ENCODE measurements at places on chromosomes 7 and 10.

DNA sequence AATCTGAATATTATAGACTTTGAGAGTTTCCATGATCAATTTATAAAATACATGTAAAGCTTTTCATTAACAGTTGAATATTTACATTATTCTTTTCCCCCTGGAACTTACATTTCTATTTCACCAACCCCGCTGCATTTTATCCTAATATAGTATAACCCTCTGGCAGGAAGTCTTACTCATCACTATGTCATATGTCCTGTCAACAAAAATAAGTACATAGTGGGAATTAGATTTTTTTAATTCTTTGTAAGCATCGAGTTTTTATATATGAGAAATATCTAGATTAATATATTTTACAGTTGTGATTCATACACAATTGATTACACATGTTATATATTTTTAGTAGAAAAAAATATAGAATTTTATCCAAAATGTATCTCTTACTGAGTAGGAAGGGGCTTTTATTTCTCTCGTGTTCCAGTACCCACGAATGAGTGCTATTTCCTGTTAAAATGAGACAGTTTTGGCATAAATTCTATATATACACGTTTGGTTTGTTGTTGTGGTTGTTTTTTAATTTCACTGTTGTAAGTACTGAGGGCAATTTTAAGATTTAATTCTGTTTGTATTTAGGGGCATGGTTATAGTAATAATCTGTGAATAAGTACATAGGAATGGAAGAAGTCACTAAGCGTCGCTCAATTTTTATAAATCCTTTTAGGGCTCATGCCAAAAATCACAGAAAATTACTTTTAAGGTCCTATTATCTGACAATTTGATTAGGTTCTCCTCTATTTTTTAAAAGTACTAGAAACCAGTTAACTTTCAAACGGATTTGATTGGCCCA lies 87.1 kb downstream of the HECW1 start:
- no peak for DNase-seq

- DNase-seq: no peak
Observed at GRCh38 chr7:1275451-1276381, 43.0 kb downstream of the UNCX start.

DNA sequence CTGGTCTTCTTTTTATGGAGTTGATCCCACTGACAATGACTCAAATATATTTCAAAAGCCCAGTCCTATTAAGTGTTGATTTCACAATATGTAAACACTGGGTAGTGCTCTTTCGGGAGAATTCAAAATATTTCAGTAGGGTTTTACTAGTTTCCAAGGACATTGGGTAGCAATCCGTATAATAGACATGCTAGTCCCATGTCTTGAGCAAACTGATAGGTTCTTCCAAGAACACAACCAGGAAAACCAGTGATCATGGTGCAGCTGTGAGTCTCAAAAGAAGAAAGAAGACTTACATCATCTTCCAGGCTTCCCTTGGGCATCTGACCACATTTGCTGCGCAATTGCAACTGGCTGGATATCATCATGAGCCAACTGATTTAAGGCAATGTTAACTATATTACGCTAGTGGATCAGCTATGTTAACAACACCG lies 59.3 kb upstream of the APBB1IP start:
- no peak for DNase-seq

GRCh38 chr7:114825423-114825951 lies 96.4 kb upstream of the MDFIC start:
- no peak for DNase-seq

DNA sequence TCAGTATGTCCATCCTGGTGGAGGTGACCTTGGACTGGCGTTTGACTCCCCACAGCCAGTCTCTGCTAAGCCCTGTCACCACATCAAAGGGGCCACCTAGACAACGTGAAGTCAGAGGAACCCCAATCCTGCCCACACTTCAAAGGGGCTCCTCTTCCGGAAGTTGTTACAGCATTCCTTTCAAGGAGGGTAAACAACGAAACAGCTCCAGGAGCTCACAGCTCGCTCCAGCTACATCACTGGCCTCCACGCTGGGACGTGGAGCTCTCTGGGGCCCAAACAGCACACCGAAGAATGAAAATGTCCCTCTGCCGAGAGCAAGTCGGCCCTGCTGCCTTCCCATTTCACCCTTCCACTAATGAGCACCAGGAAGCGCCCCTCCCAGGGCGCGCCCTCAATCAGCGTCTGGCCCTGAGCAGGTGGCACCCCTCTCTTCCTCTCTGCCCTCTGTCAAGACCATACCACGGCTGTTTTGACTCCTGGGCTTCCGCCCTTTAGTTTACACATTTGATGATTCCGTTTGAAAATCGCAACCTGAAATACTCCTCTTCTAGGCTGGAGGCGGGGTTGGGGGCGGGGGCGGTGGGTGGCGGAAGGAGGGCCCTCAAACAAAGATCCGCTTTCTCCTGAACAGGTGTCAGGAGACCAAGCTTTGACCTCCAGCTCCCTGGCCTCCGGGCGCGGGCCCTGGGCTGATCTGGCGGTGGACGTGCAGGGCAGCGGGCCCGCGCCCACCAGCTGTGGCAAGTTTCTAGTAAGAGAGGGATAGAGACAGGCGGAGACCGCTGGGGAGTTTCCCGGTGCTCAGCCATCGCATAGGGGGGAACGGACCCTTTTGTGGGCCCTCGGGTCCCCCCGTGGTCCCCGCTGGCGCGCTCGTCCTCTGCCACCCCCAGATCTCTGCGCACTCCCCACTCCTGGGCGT lies 53.1 kb upstream of the KDM7A start:
- no peak for DNase-seq

GRCh38 chr10:131311661-131312477 lies at the start of gene TCERG1L:
TSS of gene TCERG1L (minus strand) at chr10:131311721. CDS start at chr10:131311635, 86 bp downstream.
- no peak for DNase-seq

DNA sequence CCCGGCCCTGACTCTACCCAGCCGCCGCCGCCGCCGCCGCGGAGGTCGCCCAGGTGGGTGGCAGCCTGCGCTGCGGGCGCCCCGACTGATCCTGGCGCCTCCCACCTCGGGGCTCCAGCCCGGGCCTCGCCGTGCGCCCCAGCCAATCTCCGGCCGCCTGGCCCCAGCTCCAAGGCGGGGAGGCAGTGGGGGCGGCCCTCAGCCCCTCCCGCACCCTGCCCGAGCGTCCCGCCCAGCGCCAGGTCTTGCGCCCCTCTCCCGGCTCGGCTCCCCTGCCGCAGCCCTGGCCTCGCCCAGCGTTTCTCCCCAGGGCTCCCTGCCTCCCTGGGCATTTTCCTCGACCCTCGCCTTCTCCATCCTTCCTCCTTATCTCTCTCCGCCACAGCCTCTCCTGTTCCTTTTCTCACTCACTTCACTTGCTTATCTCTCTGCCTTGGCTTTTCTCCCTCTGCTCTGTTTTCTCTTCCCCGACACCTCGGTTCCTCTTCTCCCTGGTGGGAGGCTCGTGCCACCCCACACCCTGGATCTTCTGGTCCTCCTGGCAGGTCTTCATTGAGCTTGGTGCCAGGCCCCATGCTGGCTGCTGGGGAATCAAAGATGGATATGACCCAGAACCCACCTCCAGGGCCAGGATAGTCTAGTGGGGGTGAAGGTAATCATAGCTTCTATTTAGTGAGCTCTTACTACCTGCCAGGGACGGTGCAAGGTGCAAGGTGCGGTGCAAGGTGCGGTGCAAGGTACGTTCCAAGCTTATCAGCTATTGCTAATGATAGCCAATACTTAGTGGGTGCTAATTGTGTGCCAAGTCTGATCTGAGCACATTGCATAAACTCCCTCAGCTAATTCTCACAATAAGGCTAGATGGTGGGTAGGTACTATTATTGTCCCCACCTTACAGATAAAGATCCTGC lies at the start of gene SFRP5:
Gene SFRP5 (minus strand): TSS at position 87 of the 911 bp plus-strand sequence. CDS start 166 bp downstream, outside the sequence.
- DNase-seq: no peak

DNA sequence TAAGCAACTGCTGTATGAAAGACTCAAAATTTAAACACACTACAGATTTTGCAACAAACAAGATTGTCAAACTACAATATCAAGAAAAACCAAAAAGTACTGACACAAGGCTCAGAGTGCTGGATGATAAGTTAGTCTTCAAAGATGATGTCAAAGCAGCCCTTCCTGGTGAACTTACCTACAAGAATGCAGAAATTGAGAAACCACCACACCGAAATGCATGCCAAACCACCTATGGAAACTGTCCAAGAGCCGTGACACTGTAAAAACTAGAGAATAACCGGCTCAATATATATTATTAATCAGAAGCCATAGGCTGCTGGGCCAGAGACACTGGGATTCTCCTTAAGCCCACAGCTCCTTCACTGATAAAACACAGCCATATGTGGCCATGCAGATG lies 25.3 kb downstream of the DENND11 start:
- DNase-seq: no peak

DNA sequence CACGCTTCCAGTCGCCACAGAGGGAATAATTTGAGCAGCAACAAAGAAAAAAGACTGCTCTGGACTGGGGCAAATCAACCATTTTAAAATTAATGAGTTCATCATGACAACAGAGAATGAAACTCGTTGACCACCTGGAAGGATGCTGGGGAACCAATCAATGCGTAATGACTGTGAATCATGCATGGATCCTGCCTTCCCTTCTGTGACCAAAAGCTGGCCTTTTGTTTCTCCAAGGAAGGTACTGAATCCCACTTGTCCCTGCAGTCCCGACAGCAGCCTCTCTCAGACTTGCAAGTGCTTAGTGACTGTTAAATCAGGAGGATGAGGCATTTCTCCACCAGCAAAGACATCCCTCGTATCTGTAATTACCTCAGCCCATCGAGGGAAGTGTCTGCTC lies 68.0 kb upstream of the TNS3 start:
- no peak for DNase-seq

GRCh38 chr10:22816298-22816653 lies 101.9 kb upstream of the PIP4K2A start:
- DNase-seq: no peak

DNA sequence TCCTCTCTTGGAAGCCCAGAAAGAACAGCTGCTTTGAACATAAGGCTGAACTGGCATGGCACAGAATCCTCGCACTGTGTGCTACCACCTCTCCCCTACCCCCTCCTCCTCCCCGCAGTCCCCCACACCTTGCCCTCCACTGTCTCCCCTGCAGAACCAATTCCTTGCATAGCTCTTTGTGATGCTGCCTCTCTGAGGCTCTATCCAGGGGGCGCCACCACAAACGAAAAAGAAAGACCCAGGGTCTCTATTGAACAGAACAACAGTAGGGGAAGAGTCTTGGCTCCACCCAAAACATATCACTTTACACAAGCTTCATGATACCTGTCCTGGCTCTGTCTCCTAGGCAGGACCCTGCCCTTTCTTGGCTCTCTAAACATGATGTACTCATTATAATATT lies 26.2 kb upstream of the EBLN1 start:
- DNase-seq: no peak

DNA sequence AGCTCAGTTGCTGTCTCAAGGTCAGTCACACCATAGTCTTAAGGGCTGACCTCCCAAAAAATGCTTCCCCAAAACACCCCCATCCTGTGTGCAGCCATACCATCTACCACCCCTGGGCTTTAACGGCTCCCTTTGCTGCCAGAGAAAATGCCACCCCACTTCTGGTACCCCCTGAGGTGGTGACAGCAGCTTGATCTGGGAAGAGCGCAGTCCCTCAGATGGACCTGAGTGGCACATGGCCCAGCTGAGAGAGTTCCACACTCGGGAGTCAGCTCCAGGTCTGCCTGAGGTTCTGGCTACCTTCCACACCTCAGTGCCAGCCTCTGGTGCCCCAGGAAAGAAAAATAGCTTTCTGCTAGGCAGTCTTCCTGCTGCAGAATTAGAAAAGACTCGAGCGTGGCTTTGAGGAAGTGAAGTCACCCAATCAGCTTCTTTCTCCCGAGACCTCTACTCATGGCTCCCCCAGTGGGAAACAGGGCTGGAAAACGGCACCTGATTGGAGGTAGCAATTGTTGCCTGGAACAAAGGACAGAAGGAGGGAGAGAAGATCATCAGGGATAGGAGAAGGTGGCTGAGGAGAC lies 151.7 kb downstream of the ARHGAP21 start:
- DNase-seq: no peak

DNA sequence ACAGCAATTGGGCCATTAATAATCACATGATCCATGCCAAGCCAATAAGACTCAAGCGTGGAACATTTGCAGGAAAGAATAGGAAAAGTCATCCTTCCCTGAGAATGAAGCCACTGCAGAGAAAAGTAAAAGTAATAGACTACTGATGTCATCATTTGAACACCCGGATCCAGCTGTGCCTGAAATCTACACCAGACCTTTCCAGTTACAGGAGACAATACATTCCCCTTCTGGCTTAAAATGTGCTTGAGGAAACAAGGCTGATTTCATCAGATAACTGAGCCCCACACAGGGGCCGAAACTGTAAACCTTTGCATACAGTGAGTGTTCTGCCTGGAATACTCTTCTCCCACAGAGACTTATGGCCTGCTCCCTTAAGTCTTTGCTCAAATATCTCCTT lies 232.8 kb downstream of the KCNMA1 start:
- no peak for DNase-seq

DNA sequence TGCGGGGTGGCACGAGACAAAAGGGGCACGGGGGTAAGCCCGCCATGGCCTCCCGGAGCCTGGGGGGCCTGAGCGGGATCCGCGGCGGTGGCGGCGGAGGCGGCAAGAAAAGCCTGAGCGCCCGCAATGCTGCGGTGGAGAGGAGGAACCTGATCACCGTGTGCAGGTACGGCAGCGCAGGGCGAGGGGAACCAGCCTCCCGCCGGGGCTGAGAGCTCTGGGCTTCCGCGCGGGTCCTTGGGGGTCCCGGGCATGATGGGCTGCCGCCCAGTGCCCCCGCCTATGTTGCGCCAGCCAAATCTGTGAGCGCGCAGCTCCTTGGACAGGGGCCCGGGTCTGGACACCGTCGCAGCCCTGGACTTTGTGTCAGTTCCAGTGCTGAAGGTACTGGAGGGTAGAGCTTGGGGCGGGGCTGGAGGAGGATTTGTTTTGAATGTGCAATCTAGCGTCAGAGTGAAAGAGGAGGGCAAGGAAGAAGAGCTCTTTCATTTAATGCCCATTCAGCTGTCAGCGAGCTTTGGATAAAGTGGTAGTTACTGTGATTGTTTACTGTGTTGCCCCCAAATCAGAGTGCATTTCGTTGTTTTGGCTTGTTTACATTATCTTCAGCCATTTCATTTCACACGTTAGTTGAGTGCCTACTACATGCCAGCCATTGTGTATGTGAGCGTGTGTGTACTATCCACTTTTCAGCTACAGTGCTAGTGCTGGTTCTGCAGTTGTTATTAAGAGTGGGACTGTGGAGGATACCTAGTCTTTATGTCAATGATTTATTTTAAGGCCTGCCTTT lies 777 bp downstream of the RUNDC3B start:
- peak; percentile 58 for DNase-seq

- no peak for DNase-seq
Observed at GRCh38 chr7:70432567-70433001, 699.4 kb upstream of the GALNT17 start.

DNA sequence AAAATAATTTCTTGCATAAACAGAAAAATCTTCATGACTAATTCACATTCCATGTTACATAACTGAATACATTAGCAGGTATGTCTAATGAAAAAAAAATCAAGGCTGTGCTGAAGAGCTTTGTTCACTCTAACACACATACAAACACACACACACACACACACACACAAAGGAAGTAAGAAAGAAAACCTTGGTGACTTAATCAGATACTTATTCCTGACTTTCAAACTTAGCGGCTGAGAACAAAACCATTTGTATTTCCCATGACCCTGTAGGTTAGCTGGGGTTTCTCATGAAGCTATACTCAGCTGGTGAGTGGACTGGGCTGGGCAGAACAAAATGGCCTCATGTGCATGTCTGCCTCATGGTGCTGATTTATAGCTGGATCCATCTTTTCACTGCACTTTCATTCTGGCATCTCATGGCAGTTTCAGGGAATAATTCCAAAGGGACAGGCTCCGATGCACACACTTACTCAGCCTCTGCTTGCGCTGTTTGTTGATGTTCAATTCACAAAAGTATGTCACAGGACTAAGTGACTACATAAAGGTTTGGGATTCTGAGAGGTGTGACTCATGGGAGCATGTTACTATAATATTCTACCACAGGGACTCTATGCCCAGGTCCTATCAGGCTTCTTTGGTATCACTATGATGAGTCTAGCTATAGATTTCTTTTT lies 161.2 kb downstream of the PCLO start:
- DNase-seq: no peak
